ENCODE measurements at places on chromosomes 4 and X.

DNA sequence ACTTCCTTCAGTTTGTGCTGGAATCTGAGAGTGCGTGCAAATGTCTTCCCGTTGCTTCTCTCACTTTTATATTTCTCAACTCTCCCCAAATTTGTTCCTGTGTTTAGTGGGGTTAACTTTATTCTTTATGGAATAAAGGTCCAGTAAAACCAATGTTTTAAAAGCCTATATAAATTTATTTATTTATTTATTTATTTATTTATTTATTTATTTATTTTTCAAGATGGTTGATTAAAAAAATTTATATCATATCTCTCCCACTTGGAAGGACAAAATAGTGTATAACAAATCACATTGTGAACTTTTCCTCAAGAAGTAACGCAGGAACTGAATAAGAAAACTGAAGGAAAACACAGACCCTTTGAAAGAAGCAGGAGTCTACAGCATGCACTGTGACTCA is 95.3 kb upstream of the ITM2A start:
- DNase-seq, result no peak

- DNase-seq, result no peak
Observed at GRCh38 chrX:20974326-20974725, 399.9 kb upstream of the CNKSR2 start.

- DNase-seq, result no peak
Observed at GRCh38 chr4:120760047-120760446, 162.5 kb downstream of the PRDM5 start.

GRCh38 chr4:183834252-183834651 is 70.9 kb upstream of the STOX2 start:
- no peak for DNase-seq

DNA sequence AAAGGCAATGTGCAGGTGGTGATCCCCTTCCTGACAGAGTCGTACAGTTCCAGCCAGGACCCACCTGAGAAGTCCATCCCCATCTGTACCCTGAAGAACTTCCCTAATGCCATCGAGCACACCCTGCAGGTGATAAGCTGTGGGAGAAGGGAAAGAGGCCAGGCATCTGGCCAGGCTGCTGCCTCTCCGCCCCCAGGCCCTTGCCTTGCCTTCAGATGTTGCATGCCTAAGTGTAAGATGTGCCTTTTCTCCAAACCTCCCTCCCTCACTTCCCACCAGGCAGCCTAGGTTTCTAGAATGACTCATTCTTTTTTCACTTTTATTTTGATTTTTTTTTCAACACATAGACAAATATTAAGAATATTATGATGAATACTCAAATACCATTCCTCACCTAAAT is 12.2 kb upstream of the CDK16 start:
- DNase-seq, result no peak
